ENCODE measurements at places on chromosomes 6 and 20. TPM values are rescaled to one million over a fixed set of nuclear protein-coding genes. Genes with fewer than 3 reads are reported as not detected.

ARMC2 gene
- 2.2 TPM for total RNA-seq

CARMIL1 gene
- total RNA-seq, result 9.9 TPM

IRF4 gene
- total RNA-seq, result 0.25 TPM

MAP7 gene
- 22.9 TPM for total RNA-seq

SMOC2 gene
- not detected for total RNA-seq

FOXF2 gene
- total RNA-seq, result 14.4 TPM

SOX18 gene
- 2.7 TPM for total RNA-seq

DTNBP1 gene
- total RNA-seq, result 12.0 TPM

MRPS18B gene
- total RNA-seq, result 111 TPM

MUC21 gene
- total RNA-seq, result not detected

JPH2 gene
- total RNA-seq, result 6.0 TPM

KIAA0408 gene
- 5.3 TPM for total RNA-seq

DNMT3B gene
- 4.2 TPM for total RNA-seq

CNR1 gene
- 1.9 TPM for total RNA-seq

ECT2L gene
- total RNA-seq, result not detected

BMP2 gene
- total RNA-seq, result 0.30 TPM
